ENCODE measurements at places on chromosomes 4 and X. TPM values are rescaled to one million over a fixed set of nuclear protein-coding genes. Genes with fewer than 3 reads are reported as not detected.

GRCh38 chr4:108181704-108182103 is 13.0 kb upstream of the LEF1 start:
- DNase-seq, result no peak

DNA sequence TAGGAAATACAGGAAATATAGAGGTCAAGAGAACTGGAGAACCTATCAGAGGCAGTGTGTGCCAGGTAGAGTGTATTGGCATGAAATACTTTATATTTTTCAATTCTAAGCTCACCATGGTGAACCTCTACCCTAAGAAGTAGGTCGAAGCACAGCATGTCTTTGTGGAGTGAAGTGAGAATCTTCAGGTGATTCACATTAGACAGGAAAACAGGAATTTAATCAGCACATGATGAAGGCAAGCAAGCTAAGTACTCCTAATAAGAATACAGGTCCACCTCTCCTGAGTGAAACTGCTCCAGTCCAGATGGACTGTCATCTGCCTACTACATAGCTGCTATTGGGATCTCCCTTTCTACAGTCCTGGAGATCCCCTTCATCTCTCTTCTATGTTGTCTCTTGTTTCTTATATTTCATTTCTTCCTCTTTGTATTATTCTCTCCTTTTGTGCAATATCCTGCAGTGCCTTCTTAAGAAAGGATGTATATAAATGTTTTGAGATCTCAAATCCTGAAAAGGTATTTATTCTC is 159.0 kb downstream of the LRBA start:
- DNase-seq, result no peak

- no peak for DNase-seq
These were observed 74.6 kb downstream of the MAP3K15 start for GRCh38 chrX:19440713-19441112.

The PRAF2 gene
- total RNA-seq, result 8.6 TPM

DNA sequence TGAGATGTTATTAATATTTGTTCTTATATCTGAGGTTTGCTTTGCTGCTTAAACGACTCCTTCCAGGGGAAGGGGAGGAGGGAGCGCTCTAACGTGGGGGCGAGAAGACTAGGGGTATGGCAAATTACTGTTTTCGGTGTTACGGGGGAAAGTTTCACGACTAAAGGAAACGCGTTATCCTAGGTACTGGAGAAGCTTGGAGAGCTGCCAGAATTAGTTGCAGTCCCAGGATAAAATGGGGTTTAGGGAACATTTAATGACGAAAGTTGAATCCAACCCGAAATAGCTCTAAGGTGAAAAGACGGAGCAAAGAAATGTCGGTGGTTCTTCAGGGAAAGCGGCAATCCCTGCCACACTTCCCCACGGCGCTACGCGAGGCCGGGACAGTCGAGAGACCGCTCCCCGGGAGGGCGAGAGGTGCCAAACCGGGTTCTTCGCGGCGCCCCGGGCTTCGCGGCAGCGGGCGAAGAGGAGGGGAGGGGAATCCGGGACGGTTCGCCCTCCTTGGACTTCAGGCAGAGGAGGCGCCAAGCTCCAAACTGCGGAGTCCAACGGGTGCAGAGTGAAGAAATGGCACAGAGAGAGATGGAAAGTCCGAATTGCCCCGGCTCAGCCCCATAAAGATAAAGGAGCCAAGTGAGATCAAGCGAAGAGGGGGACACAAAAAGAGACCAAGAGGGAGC is 724 bp downstream of the THOC2 start:
- peak; percentile 20 for DNase-seq
